HL-60 (cell line): ENCODE measurements at places on chromosomes 4 and X.

DNA sequence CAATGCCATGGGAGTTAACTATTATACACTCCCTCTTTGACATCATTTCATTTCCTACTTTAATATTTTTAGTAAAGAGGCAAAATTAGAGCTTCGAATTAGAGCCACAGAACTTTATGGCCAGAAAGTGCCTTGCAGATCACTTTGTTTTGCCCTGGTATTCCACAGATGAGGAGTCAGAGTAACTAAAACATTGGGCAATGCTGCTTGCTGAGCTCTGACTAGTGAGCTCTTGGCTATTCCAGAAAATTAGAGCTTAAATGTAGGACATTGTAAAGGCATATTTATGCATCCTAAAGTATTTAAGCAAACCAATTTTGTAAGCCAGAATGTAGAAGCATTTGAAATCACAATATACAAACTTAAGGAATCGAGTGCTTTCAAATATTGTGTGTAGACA is 6.3 kb upstream of the ZNF827 start:
- DNase-seq: no peak

DNA sequence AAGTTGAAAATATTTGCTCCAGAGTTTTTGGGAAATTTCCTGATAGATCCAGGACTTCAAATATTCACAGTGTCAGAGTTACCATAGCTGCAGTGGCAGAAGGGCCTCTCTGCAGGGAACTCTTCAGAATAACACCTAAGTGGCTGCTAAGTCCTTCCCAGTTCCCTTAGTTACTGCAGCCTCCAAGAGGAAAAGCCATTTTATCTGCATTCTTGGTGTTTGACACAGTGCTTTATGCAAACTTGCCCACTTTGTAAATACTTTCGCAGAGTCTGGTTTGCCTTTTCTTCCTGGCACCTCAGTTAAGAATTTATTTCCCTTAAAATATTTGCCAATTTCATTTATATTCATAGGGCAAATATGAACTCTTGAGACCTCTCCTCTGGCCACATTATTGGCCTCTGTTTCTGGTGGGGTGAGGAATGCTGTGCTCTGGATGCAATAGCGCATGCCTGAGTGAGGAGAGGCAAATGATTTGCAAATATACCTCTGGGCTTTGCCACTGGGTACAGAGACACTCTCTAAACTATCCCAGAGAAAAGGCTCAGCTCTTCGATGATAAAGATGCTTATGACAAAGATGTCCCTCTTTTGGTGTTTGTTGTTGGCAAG is 566.3 kb upstream of the NR3C2 start:
- DNase-seq: no peak

GRCh38 chr4:158766434-158767044 is 2.3 kb upstream of the FNIP2 start:
- no peak for DNase-seq

DNA sequence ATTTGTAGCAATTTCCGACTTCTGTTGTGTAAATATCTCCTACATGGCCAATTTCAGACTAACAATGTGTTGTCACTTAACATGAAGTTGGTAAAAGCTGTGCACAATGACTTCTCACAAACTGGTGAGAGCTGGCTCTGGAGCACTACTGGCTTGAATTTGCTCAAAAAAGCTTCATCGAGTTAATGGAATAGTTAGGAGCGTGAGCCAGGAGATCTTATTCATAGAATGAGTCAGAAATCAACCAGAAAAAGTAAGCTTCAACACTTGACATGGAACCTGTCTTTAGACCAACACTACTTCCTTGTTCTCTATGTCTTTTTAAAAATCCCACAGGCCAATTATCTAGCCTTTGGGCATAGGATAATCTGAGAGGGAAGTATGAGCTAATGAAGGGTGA is 7.9 kb upstream of the CHRDL1 start:
- no peak for DNase-seq

GRCh38 chr4:94559351-94559806 is 107.6 kb downstream of the PDLIM5 start:
- DNase-seq: no peak

GRCh38 chrX:153595387-153595786 is 3.6 kb downstream of the CCNQ start:
- no peak for DNase-seq

DNA sequence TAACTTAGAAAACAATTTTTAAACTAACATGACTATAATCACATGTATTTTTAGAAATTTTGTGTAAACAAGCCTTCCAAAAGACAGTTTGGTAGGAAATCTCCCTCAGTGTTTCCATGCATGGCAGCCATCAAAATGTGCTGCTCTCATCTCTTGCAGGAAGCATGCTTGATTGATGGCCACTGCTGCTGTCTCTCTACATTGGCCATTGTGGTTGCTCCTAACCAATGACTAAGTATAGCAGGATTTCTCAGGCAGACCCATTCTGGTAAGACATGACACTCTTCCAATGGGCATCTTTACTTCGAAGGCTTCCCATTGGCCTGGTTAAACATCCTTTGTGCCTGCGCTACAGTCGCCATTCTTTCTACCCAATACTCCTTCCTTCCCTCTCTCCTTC is 78.9 kb upstream of the GUCY1A1 start:
- DNase-seq: no peak

DNA sequence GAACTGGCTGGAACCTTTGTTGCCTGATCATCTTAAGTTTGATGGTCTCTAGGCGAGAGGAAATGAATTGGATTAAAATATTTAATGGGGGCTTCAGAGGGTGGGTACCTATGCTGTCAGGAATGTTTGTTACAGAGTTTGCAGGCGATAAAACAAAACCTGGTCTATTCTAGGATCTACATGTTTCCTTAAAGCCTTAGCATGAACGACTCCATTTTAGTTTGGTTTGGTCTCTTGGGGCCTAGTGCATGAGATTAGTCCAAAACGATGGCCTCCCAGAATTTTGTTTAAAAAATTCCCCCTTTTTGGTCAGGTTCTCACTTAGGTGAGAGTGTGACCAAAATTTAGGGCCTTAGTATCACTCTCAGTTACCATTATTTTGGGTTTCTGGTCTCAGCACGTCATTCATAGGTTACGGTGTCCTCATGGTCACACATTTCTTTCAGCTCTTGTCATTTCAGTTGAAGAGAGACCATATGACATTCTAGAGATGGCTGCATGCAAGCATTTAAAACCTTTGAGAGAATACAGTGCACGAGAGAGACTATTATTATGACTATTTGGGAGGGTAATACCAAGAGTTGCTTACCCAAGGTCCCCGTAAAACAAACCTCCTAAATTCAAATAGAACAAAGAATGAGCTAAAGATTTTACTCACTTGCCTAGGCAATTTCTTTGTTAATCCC is 13.8 kb downstream of the MOB1B start:
- no peak for DNase-seq

GRCh38 chrX:101191217-101191750 is 28.3 kb upstream of the DRP2 start:
- no peak for DNase-seq

DNA sequence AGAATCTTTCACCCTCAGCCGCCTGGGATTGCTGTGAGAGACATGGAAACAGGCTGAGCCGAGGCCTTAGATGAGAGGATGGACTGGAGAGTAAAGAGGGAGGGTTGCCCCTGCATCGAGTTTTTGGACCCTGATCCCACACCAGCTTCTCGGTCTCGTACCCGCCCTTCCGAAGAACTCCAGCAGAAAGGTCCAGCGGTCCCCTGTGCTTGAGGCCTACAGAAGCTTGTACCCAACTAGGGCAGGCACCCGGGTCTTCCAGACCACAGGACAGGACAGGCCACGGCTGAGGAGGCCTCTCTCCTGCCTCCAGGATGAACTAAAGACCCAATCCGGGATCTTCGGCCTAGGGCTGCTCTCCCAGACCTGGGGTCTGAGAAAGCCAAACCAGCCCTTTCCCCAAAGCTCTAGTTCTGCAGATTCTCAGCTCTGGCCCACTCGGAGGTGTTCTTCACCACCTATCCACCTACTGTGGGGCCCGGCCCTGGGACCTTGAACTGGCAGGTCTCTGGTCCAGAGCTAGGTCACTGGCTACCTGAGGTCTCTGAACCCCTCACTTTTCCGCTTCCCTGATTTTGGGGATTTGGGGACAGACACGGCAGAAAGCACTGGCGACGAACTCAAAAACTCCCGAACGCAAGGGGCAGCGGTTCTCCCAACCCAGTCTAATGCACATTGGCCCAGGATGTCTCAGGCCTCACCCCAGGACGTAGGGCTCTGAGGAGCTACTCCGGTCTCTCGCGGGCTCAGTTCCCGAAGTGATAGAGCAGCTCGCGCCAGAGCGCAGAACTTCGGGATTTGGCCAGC is 1.1 kb downstream of the NKX3-2 start:
- no peak for DNase-seq

DNA sequence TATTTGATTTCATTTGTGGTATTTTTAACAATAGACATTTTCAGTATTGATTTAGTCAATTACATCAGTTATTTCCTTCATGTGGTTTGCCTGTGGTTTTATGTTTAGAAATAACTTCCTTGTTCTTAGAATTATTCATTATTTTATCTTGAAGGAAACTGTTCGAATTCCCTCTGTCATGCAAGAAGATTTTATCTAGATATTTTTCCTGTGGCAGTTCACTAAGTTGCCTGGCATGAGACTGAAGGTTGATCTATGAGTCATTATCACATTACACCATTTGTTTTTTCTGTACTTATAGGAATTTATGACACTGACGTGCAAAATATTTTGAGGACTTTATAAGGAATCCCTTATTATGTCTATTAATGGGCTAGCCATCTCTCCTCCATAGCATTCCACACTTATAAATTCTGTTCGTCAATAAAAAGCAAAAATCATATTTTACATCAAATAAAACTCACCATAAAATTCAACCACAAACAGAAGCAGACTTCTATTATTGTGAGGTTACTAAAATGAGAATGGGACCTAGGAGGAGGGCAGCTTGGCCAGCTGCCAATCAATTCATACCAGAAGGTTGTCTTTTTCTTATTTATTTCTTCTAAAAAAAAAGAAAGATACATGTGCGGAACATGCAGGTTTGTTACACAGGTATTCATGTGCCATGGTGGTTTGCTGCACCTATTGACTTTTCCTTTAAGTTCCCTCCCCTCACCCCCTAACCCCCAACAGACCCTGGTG is 179.0 kb downstream of the KCNIP4 start:
- no peak for DNase-seq

DNA sequence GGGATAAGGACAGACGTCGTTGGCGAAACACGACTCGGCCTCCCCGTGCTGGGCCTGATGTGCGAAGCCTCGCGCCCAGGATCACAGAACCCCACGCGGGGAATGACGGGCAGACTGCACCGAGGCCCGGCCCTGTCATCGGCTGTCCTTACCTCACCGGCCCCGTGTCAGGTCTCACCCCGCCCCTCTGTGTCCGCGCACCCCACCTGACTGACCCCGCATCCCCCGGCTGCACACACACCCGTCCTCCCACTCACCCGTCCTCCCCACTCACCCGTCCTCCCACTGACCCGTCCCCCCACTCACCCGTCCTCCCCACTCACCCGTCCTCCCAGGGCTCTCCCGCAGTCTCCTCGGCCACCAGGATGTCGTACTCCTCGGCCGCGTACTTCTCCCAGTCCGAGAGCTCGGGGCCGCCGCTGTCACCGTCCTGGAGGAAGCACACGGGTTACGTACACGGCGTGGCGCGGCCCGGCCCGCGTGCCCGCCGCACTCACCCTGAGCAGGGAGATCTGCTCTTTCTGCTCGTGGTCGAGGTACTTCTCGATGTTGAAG is 19.8 kb upstream of the GTPBP6 start:
- no peak for DNase-seq

- no peak for DNase-seq
These were observed 17.4 kb downstream of the KLF3 start for GRCh38 chr4:38681281-38681991.

DNA sequence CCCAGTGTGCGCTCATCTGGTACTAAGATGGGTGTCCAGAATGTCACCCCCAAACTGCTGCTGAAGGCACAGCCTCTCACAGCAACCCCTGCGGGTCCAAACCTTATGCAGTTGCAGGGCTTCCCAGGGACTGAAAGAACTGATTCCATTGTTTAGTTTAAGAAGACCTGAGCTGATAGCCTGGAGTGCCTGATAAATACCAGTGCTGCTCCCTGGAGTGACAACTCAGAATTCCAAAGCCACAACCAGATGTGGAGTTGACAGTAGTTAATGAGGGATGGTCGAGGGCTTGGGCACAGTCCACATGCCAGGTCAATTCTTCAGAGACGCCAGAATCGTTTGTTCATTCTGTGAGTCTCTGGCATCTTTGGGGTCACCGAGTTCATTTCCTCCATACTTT is 71.2 kb downstream of the LNX1 start:
- no peak for DNase-seq

GRCh38 chr4:7217474-7218321 is 25.4 kb downstream of the SORCS2 start:
- DNase-seq: no peak
